Fibroblast of skin of back (primary cell): ENCODE measurements at places on chromosomes 3 and 15.

DNA sequence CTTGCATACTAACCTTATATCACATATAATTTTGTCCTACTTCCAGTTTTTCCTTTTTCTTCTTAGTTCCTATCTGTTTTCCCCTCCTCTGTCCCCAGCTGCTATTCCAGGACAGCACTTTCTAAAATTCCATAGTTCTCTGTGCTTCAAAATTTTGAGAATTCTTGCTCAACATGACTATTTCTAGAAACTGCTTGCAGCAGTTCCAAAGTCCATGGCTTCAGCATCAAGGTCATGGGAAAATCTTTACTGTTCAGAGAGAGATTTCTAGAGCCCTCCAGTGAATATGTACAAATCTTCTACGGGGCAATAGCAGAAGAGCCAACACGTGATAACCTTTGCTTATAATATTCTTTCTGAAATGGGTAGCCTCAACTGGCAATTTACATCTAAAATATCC, 76.1 kb upstream of the PHLDB2 start:
- no peak for DNase-seq

DNA sequence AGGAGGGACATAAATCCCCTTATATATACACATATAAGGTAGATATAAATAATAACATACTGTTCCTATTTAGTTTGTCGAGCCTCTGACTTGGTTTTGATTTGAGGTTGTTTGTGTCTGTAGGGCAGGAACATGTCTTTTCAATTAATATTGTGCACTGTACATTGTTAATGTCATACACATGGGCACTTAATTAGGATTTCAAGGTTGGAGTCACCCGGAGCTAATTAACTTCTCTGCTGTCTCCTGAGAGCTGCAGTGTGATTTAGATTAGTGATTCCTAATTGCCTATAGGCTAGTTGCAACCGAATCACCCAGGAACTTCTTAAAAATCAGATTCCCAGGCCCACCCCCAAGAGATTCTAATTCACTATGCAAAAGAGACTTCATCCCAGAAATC, 50.4 kb upstream of the FILIP1L start:
- no peak for DNase-seq

GRCh38 chr3:80000022-80000421, 232.2 kb upstream of the ROBO1 start:
- peak; percentile 10 for DNase-seq

DNA sequence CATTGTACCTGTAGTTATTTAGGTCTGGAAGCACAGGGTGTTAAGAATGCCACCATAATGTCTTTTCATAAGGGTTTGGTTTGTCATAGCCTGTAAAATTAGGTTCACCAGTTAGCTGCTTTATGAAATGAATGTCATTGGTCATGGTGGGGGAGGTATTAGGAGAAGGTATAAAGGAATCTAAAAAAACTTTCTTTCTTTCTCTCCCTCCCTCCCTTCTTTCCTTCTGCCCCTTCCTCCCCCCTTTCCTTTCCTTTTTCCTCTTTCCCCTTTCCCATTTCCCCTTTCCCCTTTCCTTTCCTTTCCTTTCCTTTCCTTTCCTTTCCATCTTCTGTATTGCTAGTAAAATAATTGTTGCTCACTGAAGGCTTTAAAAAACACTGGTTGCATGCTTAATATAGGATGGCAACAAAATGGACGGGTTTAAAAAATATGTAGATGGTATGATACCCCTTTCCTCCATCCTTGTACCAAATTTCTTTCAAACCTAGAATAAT, 9.6 kb downstream of the ATP2C1 start:
- DNase-seq = no peak

GRCh38 chr3:112781599-112781998, 65.1 kb downstream of the CD200R1L start:
- DNase-seq = peak; percentile 75

GRCh38 chr15:78249131-78249530, 14.8 kb upstream of the ACSBG1 start:
- DNase-seq = no peak

- DNase-seq = no peak
These were observed 46.8 kb downstream of the CPN2 start for GRCh38 chr3:194304186-194304917.

GRCh38 chr15:93428150-93428549, 339.1 kb upstream of the RGMA start:
- DNase-seq = peak; percentile 50

- DNase-seq = peak; percentile 57
These were observed 1.5 kb upstream of the RBM15B start for GRCh38 chr3:51389423-51390183.

- no peak for DNase-seq
These were observed 20.7 kb upstream of the POC1A start for GRCh38 chr3:52174896-52175295.
